Activated T-helper 1 cell treated with anti-CD3 and anti-CD28 coated beads, Interleukin-12 subunit alpha, Interleukin-12 subunit beta, Interleukin-2, Interleukin-4 antibody, amounts not matched to agents 30 ng/mL and 10 ng/mL and 1 ng/mL, durations not matched to agents 14 hours and 24 hours and 36 hours (primary cell): ENCODE measurements at places on chromosomes 16 and 17. TPM values are rescaled to one million over a fixed set of nuclear protein-coding genes. Genes with fewer than 3 reads are reported as not detected.

DNA sequence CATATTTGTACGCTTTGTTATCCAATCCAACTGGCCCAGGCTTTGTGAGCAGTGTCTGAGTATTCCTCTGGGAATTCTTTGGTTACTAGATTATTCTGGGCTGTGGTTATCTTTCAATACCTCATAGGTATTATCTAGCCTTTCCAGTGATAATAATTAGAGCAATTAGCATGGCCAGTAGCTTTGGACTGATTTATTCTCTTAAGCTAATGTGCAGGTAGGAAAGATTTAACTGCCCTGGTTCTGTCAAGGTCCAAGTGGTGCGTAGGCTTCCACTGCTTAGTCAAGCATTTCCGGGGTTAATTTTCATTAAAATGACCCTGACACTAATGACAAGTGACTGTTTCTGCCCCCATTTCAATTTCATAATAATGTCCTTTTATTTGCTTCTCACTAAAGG lies 54.2 kb upstream of the PMFBP1 start:
- no peak for DNase-seq
- H3K4me3 ChIP-seq, result no peak overlapping the region

- H3K27me3 ChIP-seq, result no peaks in the 10 kb centered on the region
- no peak overlapping the region for H3K4me3 ChIP-seq
- H3K36me3 ChIP-seq, result peaks cover 39% of the 10 kb centered on the region
- H3K27ac ChIP-seq, result no peak overlapping the region
These were observed 13.4 kb downstream of the RBBP6 start for GRCh38 chr16:24552705-24553246.

The CHST4 gene
- not detected in 2 replicates for total RNA-seq

The EVI2B gene
- 21.7 and 25.1 TPM in 2 replicates for total RNA-seq

The LHX1 gene
- total RNA-seq, result 0.17 and 0.36 TPM in 2 replicates

The LRRC37A gene
- total RNA-seq, result 2.0 and 2.6 TPM in 2 replicates

- no peaks in the 10 kb centered on the region for H3K4me1 ChIP-seq
- H3K4me3 ChIP-seq, result no peak overlapping the region
- no peaks in the 10 kb centered on the region for H3K36me3 ChIP-seq
- H3K27me3 ChIP-seq, result peaks cover 3% of the 10 kb centered on the region
- DNase-seq, result peak; percentile 28
These were observed 113.5 kb upstream of the RPL38 start for GRCh38 chr17:74089869-74090464.

DNA sequence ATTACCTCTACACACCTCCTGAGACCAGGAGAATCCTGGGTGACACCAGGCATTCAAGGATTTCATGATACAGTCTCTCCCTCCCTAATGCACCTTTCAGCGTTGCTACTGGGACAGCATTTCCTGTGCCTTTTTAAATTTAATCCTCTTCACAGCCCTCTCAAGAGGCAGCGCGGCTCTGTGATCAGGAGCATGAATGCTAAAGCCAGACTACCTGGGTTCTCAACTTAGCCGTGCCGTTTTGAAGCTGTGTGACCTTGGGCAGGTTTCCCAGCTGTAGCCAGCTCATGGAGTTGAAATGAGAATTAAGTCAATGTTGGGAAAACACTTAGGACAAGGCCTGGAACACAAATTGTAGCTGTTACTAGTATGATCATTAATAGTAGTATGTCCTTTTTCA lies 191.8 kb downstream of the XYLT1 start:
- H3K4me1 ChIP-seq, result peaks cover 32% of the 10 kb centered on the region
- H3K4me3 ChIP-seq, result no peak overlapping the region
- no peak overlapping the region for H3K27ac ChIP-seq
- no peaks in the 10 kb centered on the region for H3K27me3 ChIP-seq

GRCh38 chr17:39462631-39463375 lies 1.5 kb downstream of the CDK12 start:
- peaks cover 57% of the 10 kb centered on the region for H3K4me1 ChIP-seq
- H3K36me3 ChIP-seq, result peaks cover 32% of the 10 kb centered on the region
- peak overlapping the region; percentile 98 for H3K27ac ChIP-seq

The SP2 gene
- total RNA-seq, result 24.0 and 26.3 TPM in 2 replicates

DNA sequence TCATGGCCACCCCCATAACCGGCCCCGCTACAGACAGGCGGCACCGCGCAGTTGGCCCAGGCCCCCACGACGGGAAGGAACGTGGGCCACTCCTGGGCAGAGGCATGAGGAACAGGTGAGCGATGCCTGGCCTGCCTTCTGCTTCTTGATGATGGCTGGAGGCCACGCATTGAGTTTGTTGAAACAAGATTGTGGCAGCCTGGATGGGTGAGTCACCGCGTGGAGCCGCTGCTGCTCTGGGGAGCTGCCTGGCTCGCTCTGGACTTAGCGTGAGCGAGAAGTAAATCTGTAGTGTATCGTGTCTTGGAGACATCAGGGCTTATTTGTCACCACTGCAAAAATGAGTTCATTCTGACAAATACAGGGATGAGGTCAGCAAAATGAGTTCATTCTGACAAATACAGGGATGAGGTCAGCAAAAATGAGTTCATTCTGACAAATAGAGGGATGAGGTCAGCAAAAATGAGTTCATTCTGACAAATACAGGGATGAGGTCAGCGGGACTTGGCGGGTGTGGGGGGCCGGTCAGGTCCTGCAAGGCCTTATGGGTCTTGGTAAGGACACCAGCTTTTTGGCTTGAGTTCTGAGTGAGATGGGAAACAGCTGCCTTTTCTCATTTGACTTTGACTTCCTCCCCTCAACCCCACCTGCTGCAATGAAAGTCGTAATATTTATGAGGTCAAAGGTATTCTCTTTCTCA lies 93.0 kb downstream of the SEC14L1 start:
- H3K27me3 ChIP-seq, result no peaks in the 10 kb centered on the region
- H3K4me1 ChIP-seq, result peaks cover 11% of the 10 kb centered on the region
- no peak overlapping the region for H3K4me3 ChIP-seq
- no peak for DNase-seq

GRCh38 chr16:17199135-17199534 lies 271.6 kb downstream of the XYLT1 start:
- peaks cover 4% of the 10 kb centered on the region for H3K4me1 ChIP-seq
- H3K4me3 ChIP-seq, result no peak overlapping the region
- no peak for DNase-seq
- no peak overlapping the region for H3K27ac ChIP-seq

- DNase-seq, result peak; percentile 67
- H3K4me3 ChIP-seq, result peak within 1 kb of the TSS; percentile 89
- peaks cover 2% of the 10 kb centered on the region for H3K36me3 ChIP-seq
These were observed at the start of gene ITGA3 for GRCh38 chr17:50055426-50056216. TSS of gene ITGA3 (plus strand) at chr17:50056110. CDS start at chr17:50056440, 330 bp downstream.

- H3K36me3 ChIP-seq, result no peaks in the 10 kb centered on the region
- no peaks in the 10 kb centered on the region for H3K4me1 ChIP-seq
- no peak for DNase-seq
- H3K27ac ChIP-seq, result no peak overlapping the region
- no peaks in the 10 kb centered on the region for H3K27me3 ChIP-seq
- H3K4me3 ChIP-seq, result no peak overlapping the region
These were observed 9.9 kb upstream of the TMEM114 start for GRCh38 chr16:8600144-8600775.

GRCh38 chr16:72705801-72706200 lies 342.1 kb downstream of the ZFHX3 start:
- no peak overlapping the region for H3K27ac ChIP-seq
- no peak overlapping the region for H3K4me3 ChIP-seq
- DNase-seq, result no peak
- no peaks in the 10 kb centered on the region for H3K4me1 ChIP-seq
- H3K27me3 ChIP-seq, result peaks cover 3% of the 10 kb centered on the region
- no peaks in the 10 kb centered on the region for H3K36me3 ChIP-seq

DNA sequence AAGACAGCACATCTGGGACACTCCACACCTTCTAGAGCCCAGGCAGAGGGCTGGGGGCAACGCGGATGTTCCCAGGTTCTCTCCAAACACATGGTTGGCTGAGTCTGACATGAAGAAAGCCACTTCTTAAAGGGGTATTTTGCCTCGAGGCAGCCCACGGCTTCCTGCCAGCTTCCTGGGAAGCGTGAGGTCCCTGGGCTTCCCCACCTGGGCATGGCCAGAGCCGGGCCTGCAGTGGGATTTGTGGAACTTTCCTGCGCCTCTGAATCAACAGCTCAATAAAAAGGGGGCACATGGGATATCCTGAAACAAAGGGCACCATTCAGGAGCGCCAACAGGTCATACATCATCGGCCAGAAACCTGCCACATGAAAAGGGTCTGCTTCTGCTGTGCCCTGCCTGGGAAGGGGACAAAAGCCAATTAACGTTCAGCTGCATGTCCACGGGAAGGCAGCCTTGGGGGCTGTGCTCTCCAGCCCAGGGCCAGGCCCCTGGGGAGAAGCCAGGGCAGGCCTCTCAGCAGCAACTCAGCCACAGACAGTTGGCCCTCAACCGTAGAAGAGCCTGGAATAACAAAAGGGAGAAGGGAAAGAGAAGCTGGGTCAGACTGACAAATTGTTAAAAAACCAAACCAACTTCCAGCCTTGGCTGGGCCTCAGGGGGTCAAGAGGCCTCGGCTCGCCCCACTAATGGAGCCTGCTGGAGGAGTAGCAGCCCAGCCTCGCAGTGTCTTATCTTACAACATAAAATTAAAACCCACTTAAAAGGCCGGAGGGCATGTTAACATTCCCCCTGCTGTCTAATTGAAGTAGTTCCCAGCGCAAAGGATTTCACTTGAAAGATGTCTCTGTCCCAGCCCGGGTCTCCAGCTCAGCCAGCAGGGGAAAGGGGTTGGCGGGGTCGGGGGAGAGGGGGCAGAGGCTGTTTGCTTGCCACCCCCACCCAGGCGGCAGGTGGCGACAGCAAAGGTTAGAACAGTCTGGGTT lies 34.2 kb downstream of the TBX4 start:
- no peaks in the 10 kb centered on the region for H3K4me1 ChIP-seq
- no peak for DNase-seq
- no peaks in the 10 kb centered on the region for H3K36me3 ChIP-seq
- peaks cover 6% of the 10 kb centered on the region for H3K27me3 ChIP-seq

The CTRL gene
- 5.5 and 6.9 TPM in 2 replicates for total RNA-seq

The KCNG4 gene
- not detected in 2 replicates for total RNA-seq

DNA sequence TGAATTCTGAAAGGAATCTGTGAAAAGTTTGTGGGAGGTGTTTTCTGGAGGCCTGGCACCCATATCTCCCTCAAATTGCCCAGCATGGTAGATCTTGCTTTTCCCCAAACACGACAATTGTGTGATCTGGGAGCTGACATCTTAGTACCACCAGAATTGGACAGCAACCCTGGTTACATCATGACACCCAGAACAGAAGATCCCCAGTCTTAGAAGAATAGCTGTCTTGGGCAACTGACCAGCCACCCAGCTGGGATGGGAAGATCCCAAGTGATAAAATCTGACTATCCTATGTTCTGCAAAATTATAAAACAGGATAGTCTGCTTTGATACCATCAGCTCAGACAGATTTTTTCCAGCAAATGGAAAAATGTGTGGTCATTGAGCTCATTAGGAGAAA lies 235.3 kb downstream of the CDH13 start:
- H3K36me3 ChIP-seq, result no peaks in the 10 kb centered on the region
- no peak overlapping the region for H3K27ac ChIP-seq
- no peaks in the 10 kb centered on the region for H3K27me3 ChIP-seq
- no peaks in the 10 kb centered on the region for H3K4me1 ChIP-seq
- H3K4me3 ChIP-seq, result no peak overlapping the region

- DNase-seq, result no peak
- H3K27ac ChIP-seq, result no peak overlapping the region
- peaks cover 4% of the 10 kb centered on the region for H3K27me3 ChIP-seq
These were observed 18.2 kb downstream of the USP31 start for GRCh38 chr16:23131036-23131435.

DNA sequence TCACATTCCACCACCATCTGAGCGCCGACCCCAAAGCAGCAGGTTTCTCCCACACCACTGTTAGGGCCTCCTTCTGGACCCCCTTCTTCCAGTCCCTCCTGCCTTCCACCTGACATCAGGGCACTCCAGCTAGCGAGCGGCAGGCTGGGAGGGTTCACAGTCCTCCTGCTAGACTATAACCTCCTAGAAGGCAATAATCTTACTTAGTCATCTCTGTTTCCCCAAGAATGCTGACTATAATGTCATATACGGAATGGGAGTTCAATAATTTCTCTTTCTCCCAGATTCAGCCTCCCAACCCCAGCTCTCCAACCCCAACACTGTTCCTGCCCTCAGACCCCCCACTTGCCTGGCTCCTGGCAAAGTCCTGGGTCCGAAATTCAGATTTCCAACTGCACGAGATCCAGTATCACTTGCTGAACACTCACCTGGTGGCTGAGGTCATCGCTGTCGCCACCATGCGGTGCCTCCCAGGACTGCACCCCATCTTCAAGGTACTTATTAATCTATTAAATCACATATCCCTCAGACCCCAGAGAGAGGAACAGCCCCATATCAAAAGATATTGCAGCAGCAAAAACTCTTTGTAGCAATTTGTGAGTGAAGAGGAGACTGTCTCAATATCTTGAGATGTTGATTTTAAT lies 5.6 kb downstream of the ALOX12 start:
- peaks cover 36% of the 10 kb centered on the region for H3K36me3 ChIP-seq
- peaks cover 14% of the 10 kb centered on the region for H3K4me1 ChIP-seq

GRCh38 chr17:15171167-15172047 lies 93.7 kb downstream of the PMP22 start:
- DNase-seq, result no peak
- no peak overlapping the region for H3K27ac ChIP-seq
- no peaks in the 10 kb centered on the region for H3K27me3 ChIP-seq
- H3K36me3 ChIP-seq, result no peaks in the 10 kb centered on the region
- H3K4me1 ChIP-seq, result no peaks in the 10 kb centered on the region

DNA sequence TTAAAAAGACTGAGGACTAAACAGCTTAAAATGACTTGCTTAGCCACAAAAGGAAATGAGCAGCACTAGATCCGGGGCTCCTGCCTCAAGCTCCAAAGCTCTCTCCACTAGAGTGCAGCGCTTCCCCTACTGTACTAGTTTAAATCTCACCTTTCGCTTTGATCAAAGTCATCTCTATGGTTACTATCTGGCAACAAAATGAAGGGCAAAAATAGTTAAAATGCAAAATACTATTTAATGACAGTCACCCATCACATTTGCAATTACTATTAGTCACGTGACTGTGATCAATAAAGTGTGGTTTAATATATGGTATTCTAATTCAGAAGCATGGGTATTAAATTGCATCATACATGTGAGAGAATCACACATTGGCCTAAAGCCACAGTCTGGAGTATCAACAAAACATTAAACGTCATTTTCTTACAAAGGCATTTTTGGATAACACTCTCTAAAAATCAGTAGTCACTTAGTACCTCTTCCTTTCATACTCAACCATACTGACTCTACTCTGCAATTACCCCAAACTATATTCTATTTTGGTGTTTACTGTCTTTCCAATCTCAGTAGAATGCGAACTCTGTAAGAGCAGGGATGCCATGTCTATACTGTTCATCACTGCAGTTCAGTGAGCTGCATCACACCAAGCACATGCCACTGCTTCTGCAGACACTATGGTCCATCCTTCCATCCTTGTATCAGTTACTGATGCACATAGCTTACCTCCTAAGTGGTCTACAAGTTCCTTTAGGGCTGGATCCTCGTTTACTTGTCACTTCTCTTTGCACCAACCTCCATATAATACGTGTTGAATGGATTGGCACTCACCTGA lies 6.2 kb downstream of the PSMD12 start:
- peak; percentile 46 for DNase-seq
- H3K27me3 ChIP-seq, result no peaks in the 10 kb centered on the region
- peaks cover 62% of the 10 kb centered on the region for H3K4me1 ChIP-seq
- peak overlapping the region; percentile 73 for H3K27ac ChIP-seq
- H3K36me3 ChIP-seq, result peaks cover 48% of the 10 kb centered on the region

GRCh38 chr17:73819440-73820395 lies 175.5 kb upstream of the SDK2 start:
- no peak overlapping the region for H3K27ac ChIP-seq
- no peaks in the 10 kb centered on the region for H3K36me3 ChIP-seq
- H3K4me1 ChIP-seq, result no peaks in the 10 kb centered on the region
- H3K4me3 ChIP-seq, result no peak overlapping the region

GRCh38 chr17:49407981-49408501 lies 6.6 kb downstream of the PHB1 start:
- H3K4me3 ChIP-seq, result peak overlapping the region; percentile 3
- H3K27me3 ChIP-seq, result no peaks in the 10 kb centered on the region
- peaks cover 72% of the 10 kb centered on the region for H3K36me3 ChIP-seq
- peaks cover 31% of the 10 kb centered on the region for H3K4me1 ChIP-seq
- no peak overlapping the region for H3K27ac ChIP-seq
